ENCODE measurements at places on chromosomes 13 and 19.

- H3K27ac ChIP-seq, result no peak overlapping the region
- no peak for DNase-seq
These were observed 779.3 kb downstream of the SLITRK5 start for GRCh38 chr13:88450515-88450914.

DNA sequence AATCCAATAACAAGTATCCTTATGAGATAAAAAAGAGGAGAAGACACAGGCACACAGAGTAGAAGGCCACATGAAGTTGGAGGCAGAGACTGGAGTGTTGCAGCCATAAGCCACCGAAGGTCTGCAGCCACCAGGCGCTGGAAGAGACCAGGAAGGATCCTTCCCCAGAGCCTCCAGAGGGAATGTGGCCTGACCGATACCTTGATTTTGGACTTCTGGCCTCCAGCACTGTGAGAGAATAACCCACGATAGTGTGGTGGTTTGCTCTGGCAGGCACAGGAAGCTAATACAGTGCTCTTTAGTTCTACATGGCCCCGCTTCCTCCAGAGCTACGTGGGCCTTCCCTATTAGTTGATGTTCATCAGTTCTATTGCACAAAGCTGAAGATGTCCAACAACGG lies 15.3 kb upstream of the SULT2A1 start:
- DNase-seq, result no peak
- peaks cover 6% of the 10 kb centered on the region for H3K27me3 ChIP-seq
- H3K27ac ChIP-seq, result no peak overlapping the region
- H3K4me3 ChIP-seq, result no peak overlapping the region

DNA sequence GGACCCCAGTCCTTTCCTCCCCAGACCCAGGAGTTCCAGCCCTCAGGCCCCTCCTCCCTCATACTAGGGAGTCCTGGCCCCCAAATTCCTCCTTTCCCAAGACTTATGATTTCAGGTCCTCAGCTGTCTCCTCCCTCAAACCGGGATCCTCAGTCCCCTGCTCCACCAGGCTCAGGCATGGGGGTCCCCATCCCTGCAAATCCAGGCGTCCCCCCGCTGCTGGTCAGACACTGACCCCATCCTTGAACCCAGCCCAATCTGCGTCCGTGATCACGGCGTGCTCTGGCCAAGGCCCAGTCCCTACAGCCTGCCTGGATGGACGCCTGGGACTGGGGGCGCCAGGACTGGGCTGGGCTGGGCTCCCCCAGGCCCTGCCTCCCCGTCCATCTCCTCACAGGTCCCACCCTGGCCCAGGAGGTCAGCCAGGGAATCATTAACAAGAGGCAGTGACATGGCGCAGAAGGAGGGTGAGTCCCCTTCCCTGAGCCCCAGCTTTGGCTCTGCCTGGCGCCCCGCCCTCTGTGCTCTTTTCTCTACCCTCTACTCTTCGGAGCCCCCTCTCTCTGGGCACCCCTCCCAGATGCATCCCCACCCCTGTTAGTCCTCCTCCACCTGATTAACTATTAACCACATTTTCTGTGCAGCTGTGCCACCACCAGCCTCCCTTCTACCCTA lies 672 bp downstream of the HPN start:
- H3K27ac ChIP-seq, result no peak overlapping the region
- H3K4me1 ChIP-seq, result peaks cover 20% of the 10 kb centered on the region
- no peak overlapping the region for H3K4me3 ChIP-seq
- H3K27me3 ChIP-seq, result no peaks in the 10 kb centered on the region

GRCh38 chr13:102825400-102825799 lies 20.4 kb upstream of the ERCC5 start:
- DNase-seq, result no peak
- no peaks in the 10 kb centered on the region for H3K4me1 ChIP-seq
- no peaks in the 10 kb centered on the region for H3K27me3 ChIP-seq
- H3K4me3 ChIP-seq, result no peak overlapping the region
- H3K27ac ChIP-seq, result no peak overlapping the region
- H3K36me3 ChIP-seq, result no peaks in the 10 kb centered on the region

DNA sequence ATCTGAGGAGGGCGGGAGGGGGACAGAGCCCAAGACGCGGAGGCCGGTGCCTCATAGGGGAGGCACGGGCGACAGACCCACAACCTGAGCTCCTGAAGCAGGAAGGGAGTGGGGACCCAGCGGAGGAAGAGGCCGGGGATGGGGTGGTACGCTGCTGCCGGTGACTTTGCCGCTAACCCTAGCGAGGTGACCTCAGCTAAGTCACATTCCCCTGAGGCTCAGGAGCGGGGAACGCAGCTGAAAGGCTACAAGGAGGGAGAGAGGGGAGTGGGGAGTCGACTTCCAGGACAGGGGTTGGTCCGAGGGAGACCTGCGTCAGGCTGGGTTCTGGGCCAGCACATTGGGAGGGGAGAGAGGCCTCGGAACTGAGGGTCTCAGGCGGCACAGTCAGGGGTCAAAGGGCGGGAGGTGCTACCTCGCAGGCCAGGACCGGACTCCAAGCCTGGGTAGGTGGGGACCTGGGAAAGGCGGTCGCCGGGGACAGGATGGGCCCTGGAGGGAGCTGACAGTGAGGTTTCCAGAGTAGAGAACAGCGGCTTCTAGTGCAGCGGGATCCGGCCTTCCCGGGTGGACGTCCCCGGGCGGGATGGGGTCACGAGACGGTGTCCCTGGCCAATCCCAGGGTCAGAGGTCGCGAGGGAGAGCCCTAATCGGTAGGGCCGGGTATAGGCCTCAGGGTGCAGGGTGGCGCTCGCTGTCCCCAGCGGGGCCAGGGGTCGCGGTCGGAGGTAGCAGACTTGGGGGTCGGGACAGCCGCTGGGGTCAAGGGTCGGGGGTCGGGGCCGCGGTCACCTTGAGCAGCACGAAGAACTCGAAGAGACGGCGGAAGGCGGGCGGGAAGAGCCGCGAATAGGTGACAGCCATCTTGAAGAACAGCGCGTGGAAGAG lies 699 bp downstream of the TMEM259 start:
- peaks cover 37% of the 10 kb centered on the region for H3K4me1 ChIP-seq
- no peaks in the 10 kb centered on the region for H3K27me3 ChIP-seq
- H3K27ac ChIP-seq, result peak overlapping the region; percentile 95
- DNase-seq, result no peak
